ENCODE measurements at places on chromosomes 4 and X. TPM values are rescaled to one million over a fixed set of nuclear protein-coding genes. Genes with fewer than 3 reads are reported as not detected.

Gene L1CAM
- 19.9 TPM for total RNA-seq

DNA sequence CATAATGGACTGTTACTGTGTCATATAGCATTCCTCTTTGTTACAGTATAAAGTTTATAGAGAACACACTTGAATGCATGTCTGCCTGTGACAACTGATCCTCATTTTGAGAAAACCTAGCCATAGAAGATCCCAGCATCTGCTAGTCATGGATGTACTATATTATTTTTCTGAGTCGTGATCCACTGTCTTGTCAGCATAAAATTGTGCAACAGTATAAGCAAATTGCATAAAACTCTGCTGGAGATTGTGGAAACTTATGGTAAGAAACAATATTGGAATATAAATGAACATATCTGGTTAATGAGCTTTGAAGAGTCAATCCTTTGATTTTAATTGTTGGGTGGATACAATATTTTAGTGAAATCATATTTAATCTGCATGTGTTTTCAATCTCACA lies 3.6 kb downstream of the NEIL3 start:
- no peak for DNase-seq
- peaks cover 10% of the 10 kb centered on the region for H3K4me1 ChIP-seq
- no peak overlapping the region for H3K4me3 ChIP-seq
- H3K27ac ChIP-seq: no peak overlapping the region
- no peaks in the 10 kb centered on the region for H3K27me3 ChIP-seq
- no peaks in the 10 kb centered on the region for H3K36me3 ChIP-seq

GRCh38 chr4:86718152-86718551 lies 124.0 kb downstream of the PTPN13 start:
- no peaks in the 10 kb centered on the region for H3K36me3 ChIP-seq
- DNase-seq: no peak
- no peak overlapping the region for H3K27ac ChIP-seq
- H3K27me3 ChIP-seq: no peaks in the 10 kb centered on the region
- no peaks in the 10 kb centered on the region for H3K4me1 ChIP-seq
- H3K4me3 ChIP-seq: no peak overlapping the region

- DNase-seq: no peak
- no peaks in the 10 kb centered on the region for H3K4me1 ChIP-seq
- no peaks in the 10 kb centered on the region for H3K36me3 ChIP-seq
- H3K4me3 ChIP-seq: no peak overlapping the region
These were observed 78.8 kb downstream of the TET2 start for GRCh38 chr4:105225500-105225899.

Gene ARHGAP6
- 2.1 TPM for total RNA-seq

Gene SPATA18
- 2.0 TPM for total RNA-seq

Data from B cell (primary cell).